Suppressor macrophage (primary cell): ENCODE measurements at places on chromosomes 1 and 21.

- no peak for DNase-seq
Measured at GRCh38 chr1:72869873-72870272, 587.5 kb upstream of the NEGR1 start.

GRCh38 chr1:109322974-109323373, 16.2 kb upstream of the MYBPHL start:
- no peak for DNase-seq

GRCh38 chr1:98104289-98104688, 183.5 kb upstream of the DPYD start:
- DNase-seq: no peak

GRCh38 chr1:16120407-16120806, 35.5 kb downstream of the EPHA2 start:
- no peak for DNase-seq

DNA sequence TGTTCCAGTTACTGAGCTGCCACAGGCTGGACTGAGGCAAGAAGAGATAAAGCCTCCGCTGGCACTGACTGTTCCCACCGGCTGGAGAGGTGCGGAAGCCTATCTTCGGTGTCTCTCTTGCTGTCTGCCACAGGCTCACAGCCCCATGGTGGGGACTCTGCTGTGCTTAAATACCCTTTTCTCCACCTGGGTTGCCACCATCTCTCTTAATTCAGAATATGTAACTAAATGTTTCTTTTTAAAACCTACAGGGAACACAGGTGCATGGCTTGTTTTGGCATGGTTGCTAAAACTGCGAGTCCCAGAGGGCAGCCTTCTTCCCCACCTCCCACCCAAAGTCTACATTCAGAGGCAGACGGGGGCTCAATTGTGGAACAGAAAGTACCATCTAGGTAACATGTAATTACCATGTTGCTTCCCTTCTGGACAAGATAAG, 8.1 kb upstream of the LBR start:
- no peak for DNase-seq

- no peak for DNase-seq
Measured at GRCh38 chr1:85583611-85584263, 3.2 kb downstream of the CCN1 start.

DNA sequence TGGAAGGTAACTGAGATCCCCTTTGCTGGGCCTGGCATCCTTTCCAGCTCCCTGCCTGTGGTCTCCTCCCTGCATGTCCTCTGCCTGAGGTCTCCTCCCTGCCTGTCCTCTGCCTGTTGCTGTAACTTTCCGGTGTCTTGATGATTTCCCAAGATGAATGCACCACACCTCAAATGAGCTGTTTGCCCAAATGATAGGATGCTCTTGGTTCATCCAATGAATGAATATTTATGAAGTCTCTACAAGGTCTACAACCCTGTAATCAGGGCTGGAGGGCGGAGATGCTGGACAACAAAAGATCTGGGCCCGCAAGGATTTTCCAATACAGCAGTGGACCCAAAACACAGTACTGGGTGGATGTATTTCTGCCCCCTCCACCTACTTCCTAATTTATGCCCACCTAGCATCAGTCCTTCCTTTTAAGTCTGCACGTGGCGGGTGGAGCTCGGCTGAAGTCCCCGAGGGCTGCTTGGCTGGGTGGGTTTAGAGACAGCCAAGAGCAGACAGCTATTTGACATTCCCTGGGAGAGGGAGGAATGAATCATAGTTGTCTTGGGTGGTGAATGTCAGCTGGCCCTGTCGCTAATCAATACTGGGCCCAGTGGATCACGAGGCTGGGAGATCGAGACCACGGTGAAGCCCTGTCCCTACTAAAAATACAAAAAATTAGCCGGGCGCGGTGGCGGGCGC, 60.3 kb upstream of the GRHL3 start:
- no peak for DNase-seq

- no peak for DNase-seq
Measured at GRCh38 chr1:150558303-150558704, 9.1 kb downstream of the ADAMTSL4 start.
